Cortex of kidney (tissue), 1 donor: ENCODE measurements at places on chromosomes 3 and 15.

DNA sequence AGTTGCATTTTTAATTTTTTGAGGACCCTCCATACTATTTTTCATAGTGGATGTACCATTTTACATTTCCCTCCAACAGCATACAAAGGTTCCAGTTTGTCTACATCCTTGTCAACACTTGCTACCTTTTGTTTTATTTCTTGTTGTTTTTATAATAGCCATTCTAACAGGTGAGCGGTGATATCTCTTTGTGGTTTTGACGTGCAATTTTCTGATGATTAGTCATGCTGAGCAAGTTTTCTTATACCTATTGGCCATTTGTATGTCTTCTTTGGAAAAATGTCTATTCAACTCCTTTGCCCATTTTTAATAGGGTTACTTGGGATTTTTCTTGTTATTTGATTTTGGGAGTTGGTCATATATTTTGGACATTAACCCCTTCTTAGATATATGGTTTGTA lies 187.0 kb downstream of the CDIN1 start:
- no peak for DNase-seq

- no peak for DNase-seq
Measured at GRCh38 chr3:149180057-149180573, 41.5 kb downstream of the CP start.

GRCh38 chr3:30742796-30743619 lies 136.6 kb downstream of the TGFBR2 start:
- no peak for DNase-seq

DNA sequence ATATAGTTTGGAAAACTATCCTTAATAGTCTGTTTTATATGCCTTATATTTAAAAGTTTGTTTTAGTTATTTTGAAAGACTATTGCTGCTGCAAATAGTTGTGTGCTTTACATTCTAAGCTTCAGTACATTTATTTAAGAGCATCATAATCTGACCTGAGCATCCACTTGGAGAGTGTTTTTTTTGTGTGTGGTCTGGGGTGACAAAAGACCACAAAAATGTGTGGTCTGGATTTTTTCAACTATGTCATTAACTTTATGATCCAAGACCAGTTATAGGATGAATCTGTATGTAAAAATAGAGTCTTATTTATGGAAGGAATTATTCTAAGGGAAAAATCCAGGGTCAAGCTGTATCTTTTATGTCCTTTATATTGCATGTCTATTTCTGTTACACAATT lies 77.4 kb downstream of the SLTM start:
- no peak for DNase-seq

GRCh38 chr3:78830470-78830869 lies 937.3 kb downstream of the ROBO1 start:
- no peak for DNase-seq

- no peak for DNase-seq
Measured at GRCh38 chr3:180640987-180641386, 38.3 kb downstream of the CCDC39 start.

DNA sequence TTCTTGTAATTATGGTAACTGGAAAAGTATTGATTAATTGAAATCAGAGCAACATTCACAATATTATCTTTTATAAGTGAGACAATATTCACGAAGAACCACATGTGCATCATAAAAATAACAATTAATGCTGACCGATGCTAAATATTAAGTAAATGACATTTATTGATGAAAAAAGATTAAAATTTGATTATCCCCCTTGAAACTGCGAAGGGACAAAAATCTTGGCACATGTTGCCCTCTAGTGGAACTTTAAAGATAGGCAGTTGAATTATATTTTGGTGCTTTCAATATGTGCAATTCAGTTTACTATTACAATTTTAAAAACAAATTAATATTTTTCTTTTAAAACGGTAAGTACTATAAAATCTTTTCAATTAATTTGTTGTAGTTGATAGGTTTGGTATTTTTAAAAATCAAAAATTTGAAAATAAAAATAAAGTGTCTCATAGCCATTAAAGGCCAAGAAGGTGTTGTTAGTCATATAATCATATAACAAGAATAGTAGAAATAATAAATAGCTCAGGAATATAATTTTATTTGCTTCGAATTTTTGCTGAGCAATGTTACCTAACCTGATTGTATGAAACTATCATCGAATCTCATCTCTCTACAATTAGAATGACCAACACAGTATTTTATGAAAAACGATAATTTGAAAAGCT lies 270.2 kb downstream of the ROBO1 start:
- DNase-seq: no peak

DNA sequence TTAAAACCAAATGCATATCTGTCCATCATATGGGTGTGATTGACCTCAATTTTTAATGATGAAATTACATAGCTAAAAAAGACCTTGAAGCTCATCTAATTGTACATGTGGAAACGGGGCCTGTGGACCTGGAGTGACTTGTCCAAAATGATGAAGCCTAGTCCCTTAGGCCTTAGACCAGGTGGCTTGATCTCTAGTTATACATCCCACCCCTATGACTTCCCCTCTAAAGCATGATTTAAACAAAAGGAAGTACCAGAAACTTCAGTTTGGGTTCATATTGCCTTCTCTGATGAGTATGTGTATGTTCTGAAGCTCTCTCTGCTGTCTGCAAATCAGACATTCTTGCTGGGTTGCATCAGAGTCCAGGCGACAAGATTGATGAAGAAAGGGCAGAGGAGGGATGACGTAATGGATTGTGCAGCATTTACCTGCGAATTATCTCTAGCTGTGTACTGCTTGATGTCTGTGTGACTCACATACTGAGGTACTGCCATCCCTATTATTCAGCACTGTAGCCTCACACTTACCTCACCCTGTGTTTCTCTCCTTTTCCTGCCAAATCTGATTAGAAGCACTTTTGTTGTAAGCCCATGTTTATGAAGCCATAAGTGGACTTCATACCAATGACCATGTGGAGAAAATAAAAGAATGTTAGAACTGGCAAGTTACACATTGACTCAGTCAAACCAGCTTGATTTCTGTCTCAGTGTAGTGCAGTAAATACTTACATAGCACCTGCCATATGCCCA lies 111.5 kb downstream of the FILIP1L start:
- DNase-seq: no peak

GRCh38 chr3:177977381-177978158 lies 558.7 kb upstream of the KCNMB2 start:
- DNase-seq: no peak

DNA sequence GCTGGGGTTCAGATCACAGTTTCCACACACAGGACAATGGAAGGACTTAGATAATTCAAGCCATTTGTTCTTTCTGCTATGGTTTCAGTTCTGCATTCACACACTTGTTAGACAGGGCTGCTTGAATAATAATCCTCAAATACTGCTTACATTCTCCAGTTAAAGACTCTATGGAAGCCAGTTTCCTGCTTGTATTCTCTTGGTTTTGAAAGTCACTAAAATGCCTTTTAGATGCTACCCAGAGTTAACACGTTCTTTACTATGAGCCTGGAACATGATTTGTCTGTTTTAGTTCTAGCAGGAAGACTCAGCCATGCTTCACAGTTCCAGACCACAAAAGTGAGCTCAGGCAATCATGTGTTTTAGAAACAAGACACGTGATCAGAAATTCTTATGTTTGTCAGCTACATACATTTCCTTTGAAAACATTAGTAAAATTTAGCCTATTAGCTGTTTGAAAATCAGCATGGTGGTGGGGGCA lies 152.4 kb downstream of the LEKR1 start:
- DNase-seq: no peak

- DNase-seq: no peak
Measured at GRCh38 chr15:90819850-90820249, 48.5 kb upstream of the FURIN start.

DNA sequence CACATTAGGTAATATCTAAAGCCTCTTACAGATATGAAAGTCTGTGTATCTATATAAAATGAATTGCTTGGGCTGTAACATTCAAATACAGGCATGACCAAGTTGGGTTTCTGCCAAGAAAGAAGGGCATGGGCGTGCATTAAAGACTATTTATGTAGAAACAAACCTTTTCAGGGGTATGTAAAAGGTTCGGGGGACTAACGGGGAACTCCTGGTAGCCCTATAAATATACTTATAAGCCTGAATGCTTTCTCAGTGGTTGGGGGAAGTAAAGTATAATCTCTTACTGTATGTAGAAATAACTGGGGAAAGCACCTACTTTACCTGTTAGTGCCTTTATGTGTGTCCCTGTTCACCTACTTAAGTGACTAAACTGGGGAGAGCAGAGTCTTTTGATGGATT lies 154.5 kb upstream of the TBL1XR1 start:
- DNase-seq: no peak

DNA sequence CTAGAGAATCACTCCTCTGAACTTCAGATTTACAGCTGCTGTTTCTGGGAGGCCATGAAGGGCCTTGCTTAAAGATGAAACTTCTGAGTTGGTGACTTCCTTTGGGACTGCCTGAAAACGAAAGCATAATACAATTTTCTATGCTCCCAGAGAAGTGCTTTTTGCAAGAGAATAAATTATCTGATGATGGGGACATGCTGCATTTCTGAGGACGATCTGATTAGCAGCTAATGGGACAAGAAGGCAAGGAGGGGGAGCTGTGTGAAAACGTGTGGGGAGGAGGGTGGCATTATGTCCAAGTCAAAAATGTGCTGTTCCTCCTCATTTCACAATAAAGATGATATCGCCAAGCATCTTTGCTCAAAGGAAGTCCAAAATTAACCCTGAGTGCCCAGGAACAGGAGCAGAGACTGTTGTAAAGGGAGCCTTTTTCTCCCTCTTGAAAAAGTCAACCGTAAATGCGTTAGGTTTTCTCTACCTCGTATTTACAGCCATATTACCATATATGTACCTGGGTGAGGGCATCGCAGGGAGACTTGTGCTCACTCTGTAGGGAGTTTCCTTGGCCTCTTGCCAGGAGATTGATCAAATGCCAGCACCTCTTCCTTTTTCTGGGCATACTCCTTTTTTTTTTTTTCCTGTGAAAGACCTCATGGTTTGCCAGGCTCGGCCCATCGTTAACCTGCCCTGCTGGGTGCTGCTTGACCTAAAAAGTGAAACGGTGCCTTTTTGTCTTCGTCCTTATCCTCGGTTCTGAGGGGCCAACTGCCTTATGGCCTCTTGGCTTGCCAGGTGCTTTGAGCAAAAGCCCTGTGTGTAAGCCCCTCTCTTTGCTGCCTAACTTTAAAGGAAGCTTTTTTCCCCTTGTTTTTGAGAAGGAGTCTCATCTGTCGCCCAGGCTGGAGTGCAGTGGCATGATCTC lies 11.5 kb downstream of the ITPR1 start:
- no peak for DNase-seq

GRCh38 chr3:172201136-172201869 lies 161.9 kb downstream of the FNDC3B start:
- no peak for DNase-seq

DNA sequence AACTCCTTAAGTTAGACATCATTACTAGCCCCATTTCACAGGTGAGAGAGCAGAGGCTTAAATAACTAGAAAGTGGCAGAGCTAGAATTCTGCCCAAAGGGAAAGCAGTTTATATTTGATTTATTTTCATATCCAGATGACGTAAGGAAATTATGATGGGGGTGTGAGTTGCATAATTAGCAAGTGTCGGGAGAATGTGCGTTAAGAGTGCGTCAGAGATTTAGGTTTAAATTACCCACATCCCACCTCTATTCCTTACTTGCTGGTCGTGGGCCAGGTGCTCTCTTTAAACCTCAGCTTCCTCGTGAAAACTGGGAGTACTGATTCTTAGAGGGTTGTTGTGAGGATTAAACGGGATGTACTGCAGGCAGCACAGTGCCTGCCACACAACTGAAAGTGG lies 32.3 kb downstream of the FSTL1 start:
- no peak for DNase-seq

DNA sequence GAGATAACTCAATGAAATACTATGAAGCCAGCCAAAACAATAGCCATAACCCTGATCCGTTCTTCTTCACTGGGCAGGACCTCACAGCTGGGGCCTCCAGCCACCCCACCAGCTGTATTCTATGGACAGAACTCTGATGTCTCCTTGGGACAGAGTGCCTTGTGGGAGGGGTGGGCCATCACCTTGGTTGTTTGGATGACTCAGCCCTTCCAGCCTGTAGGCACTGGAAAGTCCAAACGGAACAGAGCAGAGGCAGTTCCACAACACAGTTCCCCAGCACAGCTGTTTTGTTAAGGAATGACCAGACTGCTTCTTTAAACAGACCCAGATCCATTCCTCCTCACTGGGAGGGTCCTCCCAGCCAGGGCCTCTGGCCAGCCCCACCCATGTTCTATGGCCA lies 31.9 kb upstream of the ZBED2 start:
- DNase-seq: no peak

- DNase-seq: no peak
Measured at GRCh38 chr3:18223974-18224373, 201.2 kb downstream of the SATB1 start.

DNA sequence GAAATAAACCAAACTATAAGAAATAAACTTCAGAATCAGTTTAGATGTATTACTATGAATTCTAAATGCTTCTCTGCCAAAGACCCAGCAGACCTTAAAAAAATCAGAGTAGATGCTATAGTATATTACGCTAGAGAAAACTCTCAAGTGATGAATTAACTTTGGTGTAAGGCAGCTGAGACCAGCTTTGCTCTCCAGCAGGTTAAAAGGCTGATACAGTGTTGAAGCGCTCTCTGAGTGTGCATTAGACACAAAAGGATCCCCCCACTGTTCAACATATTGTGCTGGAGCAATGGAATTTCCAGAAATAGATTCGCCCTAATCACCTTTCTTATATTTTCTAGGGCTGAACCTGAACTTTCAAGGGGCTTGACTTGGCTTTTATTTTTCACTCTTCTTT lies 190.0 kb downstream of the EFHB start:
- DNase-seq: no peak

- no peak for DNase-seq
Measured at GRCh38 chr15:45549541-45550220, 27.1 kb upstream of the SLC30A4 start.

DNA sequence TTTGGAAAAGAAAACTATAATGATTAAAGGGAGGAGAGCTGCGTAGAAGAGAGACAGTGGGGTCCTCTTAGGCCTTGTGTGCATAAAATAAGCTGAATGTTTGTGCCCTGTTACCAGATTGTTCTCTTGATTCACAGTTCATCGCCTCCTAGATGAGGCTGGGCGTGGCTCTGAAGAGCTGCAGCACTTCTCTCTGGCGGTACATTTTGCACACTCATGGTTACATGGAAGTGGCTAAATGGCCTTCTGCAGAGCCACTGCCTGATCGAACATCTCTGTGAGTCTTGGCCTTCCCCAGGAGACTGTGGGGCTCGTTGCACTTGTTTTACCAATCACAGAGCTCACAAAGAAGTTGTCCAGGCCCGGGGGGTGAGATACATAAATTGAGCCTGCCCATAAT lies 208.8 kb downstream of the GABRG3 start:
- no peak for DNase-seq

DNA sequence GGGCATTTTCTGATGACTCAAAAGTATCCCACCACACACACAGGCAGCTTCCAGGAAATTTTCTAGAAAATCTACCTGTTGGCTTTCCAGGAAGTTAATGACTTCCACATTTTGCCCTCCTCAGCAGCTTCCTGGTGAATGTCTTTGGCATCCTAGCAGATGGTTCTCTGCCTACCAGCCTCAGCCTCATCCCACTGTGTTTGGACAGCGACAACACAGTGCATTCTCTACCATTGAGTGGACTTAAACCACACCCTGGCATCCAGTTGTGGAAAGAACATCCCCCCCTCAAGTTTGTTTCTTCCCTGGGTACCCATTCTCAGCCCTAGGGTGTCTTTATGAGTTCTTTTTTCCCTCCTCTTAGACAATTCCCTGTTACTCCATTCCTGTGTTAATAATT lies 50.8 kb upstream of the GADL1 start:
- DNase-seq: no peak
